ENCODE measurements at places on chromosomes 1 and 21. TPM values are rescaled to one million over a fixed set of nuclear protein-coding genes. Genes with fewer than 3 reads are reported as not detected.

The MSH4 gene
- total RNA-seq, result 0.59 TPM

The FMO1 gene
- total RNA-seq, result not detected

The KRTAP20-4 gene
- total RNA-seq, result not detected

The SLC30A2 gene
- total RNA-seq, result not detected

The CAP1 gene
- 285 TPM for total RNA-seq

The ZNF695 gene
- total RNA-seq, result 15.9 TPM

The PTGS2 gene
- total RNA-seq, result 5.8 TPM

The CHAF1B gene
- 52.7 TPM for total RNA-seq

The NCAM2 gene
- total RNA-seq, result 38.2 TPM

The NTRK1 gene
- total RNA-seq, result 3.6 TPM

The PGLYRP3 gene
- total RNA-seq, result not detected

The CAMK2N1 gene
- total RNA-seq, result 0.50 TPM

- DNase-seq, result peak; percentile 84
Measured at GRCh38 chr1:41394959-41395956, 34.0 kb downstream of the FOXO6 start.

DNA sequence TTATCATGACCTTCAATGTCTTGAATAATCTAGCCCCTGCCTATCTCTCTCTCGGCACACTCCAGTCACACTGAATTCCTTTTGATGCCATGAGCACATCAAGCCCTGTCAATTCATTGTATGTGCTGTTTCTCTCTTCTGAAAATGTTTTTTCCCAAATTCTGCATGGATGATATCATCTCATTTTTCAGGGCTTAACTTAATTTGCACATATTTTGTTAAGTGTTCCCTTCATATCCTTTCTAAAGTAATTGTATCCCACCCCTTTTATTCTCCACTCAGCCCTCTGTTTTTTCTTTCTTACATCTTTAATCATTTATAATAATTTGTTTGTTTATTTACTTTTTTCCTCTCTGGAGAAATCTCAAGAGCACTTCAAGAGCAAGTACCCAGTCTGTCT, 149.9 kb downstream of the ZNF326 start:
- peak; percentile 45 for DNase-seq

DNA sequence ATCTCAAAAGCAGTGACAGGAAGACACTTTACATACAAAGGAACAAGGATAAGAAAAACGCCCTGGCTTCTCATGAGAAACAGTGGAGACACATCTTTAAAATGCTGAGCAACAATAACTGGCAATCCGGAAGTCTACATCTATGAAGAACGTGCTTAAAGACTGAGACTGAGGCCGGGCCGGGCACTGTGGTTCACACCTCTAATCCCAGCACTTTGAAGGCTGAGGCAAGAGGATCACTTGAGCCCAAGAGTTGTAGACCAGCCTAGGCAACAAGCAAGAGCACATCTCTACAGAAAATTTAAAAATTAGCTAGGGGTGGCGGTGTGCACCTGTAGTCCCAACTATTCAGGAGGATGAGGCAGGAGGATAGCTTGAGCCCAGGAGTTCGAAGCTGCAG, 2.1 kb upstream of the KRTAP12-1 start:
- DNase-seq, result no peak

GRCh38 chr1:114093624-114094362, 59.9 kb downstream of the SYT6 start:
- no peak for DNase-seq

- peak; percentile 70 for DNase-seq
Measured at GRCh38 chr1:62621907-62622306, 24.6 kb downstream of the ANGPTL3 start.

DNA sequence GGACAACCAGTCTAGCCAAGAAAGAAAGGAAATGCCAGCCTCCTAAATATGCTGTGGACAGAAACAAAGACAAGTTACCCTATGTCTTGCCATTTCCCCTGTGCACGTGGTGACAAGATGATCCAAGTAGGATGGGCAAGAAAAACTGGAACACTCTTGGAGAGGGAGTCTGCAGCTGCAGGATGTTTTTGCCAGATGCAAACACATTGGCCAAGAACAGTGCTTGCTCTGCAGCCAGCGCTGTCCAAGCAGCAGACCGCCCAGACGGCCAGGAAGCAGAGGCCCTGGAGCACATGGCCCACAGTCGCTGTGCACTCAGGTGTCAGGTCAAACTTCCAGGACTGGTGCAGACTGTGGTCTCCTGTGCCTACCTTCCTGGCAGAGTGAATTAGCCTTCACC, 189.3 kb downstream of the SLC35F3 start:
- DNase-seq, result no peak

GRCh38 chr1:31382379-31382989, 9.6 kb upstream of the FABP3 start:
- DNase-seq, result no peak

- DNase-seq, result no peak
Measured at GRCh38 chr21:15063081-15063813, 1.6 kb downstream of the NRIP1 start.

DNA sequence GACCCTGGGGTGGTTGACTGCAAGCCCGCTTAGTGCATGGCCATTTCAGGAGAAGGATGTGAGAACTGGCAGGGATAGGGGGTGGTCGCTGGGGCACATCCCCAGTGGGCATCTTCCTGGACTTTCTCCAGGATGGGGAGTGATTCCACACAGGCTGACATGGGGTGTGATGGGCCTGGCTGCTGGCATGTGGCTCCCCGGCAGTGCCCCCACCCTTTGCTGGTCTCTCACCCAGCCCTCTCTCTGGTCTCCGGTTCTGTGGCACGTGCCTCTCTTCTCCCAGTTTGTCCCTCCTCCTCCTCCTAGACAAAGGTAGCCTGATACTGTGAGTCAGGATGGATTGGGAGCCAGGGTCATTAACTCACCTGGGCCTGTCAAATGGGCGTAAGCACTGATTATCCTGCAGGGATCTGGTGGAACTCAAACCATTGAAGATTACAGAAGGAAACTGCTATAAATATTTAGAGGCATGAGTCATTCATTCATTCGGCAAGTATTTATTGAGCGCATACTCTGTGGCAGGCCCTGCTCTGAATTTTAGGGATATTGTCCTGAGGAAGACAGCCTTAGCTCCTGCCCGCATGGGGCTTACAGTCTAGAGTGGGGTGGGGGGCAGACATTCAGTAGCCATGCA, 23.6 kb upstream of the EPS8L3 start:
- DNase-seq, result no peak

- DNase-seq, result no peak
Measured at GRCh38 chr1:246155923-246156322, 351.2 kb downstream of the SMYD3 start.

DNA sequence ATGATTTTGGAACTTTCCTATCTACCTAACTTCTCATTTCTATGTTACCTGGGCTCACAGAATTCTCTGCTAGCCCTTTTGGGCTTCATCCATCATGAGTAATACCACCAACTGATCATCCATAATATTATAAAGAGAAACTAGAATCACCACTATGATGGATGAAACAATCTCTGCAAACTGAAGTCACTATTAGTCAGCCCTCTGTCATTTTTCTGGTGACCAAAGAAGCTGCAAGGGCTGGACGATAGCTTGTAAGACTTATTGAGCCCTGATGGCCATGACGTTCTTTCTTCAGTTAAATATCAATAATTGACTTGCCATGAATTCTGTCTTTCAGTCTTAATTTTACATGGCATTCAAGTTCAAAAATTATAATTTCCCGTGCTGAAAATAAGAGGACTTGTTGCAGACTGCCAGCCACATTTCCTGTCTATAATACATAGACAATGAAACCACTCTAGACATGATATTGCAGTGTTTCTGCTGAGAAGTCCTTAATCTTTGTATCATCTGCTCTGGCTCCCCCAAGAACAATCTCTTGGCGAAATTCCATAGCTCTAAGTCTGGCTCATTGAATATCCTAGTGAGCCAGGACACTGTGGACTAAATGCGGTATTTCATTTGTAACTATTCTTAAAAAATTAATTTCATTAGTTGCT, 655.0 kb upstream of the CAMK1G start:
- DNase-seq, result no peak

GRCh38 chr1:8698937-8699447, 118.4 kb downstream of the RERE start:
- DNase-seq, result no peak

DNA sequence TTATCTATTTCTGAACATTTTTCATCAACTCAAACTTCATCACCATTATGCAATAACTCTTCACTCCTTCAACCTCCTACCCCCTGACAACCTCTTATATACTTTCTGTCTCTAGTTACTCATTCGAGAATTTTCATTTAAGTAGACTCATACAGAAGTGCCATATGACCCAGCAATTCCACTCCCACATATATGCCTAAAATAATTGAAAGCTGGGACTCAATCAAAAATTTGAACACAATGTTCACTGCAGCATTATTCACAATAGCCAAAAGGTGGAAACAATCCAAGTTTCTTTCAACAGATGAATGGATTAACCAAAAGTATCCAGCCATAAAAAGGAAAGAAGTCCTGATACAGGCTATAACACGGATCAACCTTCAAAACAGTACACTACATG, 24.1 kb downstream of the COL11A1 start:
- no peak for DNase-seq

GRCh38 chr1:247386687-247387086, 29.3 kb upstream of the NLRP3 start:
- DNase-seq, result no peak

- DNase-seq, result no peak
Measured at GRCh38 chr1:155636397-155637153, 26.6 kb downstream of the MSTO1 start.

DNA sequence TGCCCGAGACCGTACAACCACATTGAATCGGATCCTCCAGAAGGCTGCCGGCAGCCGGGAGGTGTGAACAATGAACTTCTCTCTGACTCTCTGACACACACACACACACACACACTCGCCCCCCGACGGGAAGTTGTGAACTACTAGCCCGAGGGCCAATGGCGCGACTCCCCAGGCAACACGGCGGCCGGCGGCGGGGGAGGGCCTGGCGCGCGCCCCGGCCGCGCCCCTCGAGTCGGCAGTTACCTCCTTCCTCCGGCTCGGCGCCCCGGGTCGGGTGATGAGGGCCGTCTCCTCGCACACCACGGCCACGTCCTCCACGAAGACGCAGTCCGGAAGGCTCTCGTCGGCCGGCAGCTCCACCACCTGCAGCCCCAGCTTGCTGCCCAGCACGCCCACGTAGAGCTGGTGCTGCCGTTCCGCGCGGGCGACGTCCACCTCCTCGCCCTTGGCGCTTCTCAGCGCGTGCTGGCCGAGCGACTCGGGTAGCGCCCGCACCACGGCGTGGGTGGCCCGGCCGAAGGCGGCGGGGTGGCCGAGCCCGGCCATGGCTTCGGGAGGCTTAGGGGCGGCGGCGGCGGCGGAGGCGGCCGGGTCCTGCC, 361 bp downstream of the DDAH1 start:
- peak; percentile 70 for DNase-seq

DNA sequence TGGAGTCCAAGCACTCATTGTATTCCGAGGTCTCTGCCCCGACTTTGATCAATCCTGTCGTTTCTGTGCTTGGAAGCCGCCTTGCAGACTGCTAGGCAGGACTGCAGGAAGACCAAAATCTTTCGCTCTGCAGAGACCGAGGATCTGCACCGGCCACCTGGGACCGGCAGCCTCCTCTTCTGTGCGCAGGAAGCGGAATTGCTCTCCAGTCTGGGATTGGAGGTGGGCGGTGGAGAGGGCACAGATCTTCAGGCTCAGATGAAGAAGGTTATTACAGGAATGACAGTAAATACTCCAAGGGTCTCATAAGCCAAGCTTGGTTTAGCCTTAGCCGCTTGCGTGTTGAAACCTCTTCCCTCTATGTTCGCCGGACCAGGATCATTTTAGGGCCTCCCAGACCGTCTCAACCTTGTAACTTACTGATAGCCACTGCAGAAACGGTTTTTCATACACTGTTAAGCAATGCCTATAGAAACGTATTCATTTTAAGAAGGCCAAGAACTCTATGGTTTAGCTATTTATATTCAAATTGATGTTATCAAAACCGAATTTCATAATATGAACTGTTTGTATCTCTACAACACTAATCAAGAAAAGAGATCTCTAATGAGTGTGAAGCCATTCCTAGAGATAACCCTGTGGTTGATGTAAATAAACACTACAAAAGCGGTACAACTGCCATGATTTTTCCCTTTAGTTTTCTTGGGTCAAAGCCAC, 1.1 kb downstream of the MIA3 start:
- DNase-seq, result peak; percentile 28

DNA sequence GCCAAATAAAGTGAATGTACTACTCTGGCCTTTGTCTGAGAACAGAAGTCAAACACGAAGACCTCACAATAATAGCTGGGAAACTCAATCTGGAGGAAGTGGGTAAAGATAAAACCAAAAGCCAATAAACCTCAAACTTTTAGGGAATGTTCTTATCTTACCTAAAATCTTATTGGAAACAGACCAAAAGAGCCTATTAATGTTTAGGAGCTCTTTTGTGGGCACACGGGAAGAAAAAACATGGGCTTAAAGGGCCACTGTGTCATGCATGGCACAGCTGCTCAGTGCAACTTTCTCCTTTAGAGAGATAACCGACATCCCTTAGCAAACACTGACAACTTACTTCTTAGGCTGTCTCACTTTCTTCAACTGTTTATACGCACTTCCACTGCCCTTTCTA, 16.1 kb downstream of the EIF2B3 start:
- DNase-seq, result no peak

DNA sequence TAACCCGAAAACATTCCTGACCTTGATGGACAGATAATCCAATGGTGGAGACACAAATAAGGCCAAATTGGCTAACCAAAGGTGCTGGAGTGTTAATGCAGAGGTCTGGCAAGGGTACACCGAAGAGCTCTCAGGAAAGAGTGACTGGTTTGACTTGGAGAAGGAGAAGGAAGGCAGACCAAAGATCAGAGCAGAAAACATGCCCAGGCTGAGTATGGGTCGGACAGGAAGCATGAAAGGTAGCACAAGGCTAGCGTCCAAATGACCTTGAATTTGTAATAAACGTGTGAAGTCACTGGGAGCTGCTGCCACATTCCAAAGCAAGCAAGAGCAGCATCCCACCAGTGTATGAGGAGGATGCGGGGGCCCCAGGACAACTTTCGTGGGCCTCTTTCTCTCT, 45.7 kb downstream of the APP start:
- no peak for DNase-seq
